ENCODE measurements at places on chromosomes 1 and 21.

DNA sequence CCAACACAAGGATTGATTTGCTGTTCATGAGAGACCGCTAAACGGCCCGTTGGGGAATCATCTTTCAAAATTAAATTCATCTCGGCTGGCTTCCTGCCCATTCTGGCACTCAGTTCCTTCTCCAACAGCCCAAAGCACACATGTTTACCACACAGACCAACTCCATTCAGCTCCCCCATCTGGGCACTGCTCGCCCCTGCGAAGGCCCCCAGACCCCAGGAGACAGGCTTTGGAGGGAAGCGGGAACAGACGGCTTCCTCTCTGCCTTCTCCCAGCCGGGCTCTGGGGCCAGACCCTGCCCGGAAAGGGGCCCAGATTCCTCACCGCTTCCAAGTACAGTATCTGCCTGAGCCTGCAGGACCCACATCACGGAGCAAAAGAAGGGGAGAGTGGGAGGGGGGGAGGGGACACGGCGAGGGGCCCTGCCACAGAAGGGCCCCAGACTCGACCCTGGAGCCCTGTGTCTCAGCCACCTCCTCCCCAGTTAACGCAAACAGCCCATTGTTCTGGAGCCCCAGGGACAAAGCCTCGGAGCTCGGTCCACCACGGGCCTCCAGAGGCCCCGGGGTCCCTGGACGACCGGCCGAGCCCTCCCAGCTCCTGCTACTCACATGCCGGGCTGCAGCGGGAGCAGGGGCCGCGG is 660 bp downstream of the MEGF6 start:
- DNase-seq: no peak

DNA sequence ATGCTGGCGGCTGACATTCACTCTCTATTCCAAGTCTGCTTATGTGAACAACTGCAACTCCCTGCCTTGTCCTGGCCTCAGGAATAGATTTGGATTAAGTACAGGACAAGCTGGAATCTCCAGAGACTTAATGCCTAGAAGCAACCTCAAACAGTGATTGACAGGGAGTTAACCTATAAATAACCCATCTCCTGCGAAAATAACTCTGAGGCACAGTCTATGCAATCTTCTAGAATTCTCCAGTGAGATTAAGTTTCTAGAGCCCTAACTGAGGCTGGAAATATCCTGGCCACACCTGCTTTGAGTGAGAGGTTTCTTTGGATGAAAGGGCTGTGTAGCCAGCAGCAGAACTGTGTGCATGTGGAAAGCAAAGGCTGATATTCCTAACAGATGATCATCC is 25.3 kb upstream of the ATP1A1 start:
- DNase-seq: no peak

- no peak for DNase-seq
Measured at GRCh38 chr1:9853249-9853595, 29.5 kb upstream of the CLSTN1 start.

DNA sequence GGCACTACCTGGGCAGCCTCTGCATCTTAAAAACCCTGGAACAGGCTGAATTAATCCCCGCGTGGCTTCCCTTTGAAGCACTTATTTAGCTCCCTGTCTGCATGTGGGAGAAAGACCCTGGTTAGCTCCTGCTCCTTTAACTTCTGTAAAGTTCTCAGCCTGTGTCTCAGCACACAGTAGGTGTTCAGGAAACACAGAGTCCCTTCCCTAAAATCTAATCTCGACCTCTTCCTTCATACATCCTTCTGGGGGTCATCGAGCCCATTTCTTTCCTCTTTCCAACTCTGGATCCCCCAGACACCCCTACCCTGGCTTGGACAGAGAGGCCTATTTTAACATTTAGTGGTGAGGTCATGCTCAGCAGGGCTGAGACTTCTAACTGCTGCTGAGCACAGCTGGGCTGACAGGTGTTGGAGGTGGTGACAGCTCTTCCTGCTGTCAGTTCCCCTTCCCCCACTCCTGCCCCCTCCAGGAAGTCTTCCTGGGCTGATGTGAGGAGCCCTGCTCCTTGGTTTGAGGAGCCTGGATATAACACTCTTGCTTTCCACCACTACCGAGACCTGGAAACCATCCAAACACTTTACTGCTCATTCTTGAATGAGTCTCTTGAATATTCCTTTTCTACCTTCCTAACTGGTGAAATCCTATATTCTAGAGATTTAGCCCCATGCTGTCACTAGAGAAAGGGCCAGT is 5.3 kb downstream of the E2F2 start:
- no peak for DNase-seq

- DNase-seq: no peak
Measured at GRCh38 chr1:30775433-30775975, 17.9 kb upstream of the LAPTM5 start.

DNA sequence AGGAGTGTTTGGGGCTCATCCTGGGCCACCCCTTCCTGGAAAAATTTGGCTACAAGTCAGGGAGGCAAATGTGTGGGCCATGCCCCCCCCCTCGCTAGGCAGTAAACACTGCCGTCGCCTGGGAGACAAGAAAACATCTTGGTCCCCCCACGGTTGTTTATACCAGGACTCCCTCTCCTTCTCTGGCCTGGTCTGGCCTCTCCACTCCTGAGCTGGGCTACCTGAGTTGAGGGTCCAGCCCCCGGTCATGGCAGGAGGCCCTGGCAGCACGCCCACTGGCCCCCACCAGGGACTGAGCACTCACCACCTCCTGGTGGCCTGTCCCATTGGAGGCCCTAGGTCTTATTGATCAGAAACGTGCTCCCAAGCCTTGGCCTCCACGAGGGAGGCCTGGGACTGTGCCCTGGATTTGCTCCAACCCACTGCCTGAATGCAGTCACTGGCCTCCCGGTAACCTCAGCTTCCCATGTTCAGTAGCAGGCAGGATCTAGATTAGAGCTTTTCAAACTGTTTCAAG is 15.8 kb downstream of the KCNQ4 start:
- no peak for DNase-seq

- DNase-seq: no peak
Measured at GRCh38 chr1:11729498-11730428, 6.2 kb upstream of the AGTRAP start.

DNA sequence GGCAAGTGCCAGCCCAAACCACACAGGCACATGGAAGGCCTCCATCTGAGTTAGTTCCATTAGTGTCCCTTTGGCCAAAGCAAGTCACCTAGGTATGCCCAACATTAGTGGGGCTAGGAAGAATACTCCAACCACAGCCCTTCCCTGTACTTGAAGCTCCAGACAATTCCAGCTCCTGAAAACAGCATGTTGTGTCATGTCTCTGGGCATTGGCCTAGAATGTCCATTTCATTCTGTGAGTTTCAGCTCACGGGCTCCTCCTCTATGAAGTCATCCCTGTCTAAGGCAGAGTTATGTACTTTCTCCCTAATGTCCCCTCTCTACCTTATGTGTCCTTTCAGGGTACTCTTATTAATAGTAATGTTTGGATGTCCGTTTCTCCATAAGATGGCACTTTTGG is 96.5 kb upstream of the SPATA6 start:
- DNase-seq: no peak

DNA sequence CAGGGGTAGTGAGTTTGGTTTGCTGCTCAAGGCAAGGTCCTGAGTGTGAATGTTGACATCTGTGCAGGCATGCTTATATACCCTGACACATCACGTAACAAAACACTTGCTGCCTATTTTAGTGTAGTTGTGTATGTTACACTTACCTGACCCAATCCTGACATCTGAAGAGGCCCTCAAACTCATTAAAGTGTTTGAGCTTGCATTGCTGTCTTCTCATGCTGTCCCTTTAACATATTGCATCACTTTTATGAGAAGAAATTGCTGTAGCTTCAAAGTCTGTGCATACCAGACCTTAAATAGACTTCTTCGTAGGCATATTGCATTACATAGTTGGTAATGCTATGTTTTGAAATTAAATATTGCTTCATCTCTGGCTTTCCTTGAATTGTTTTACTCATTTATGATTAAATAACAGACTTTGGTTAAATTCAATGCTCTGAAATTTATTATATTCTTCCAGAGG is at the start of gene KRTAP19-3:
TSS of gene KRTAP19-3 (minus strand) at position 51 of the 466 bp plus-strand sequence. CDS start 56 bp downstream, outside the sequence.
- no peak for DNase-seq

DNA sequence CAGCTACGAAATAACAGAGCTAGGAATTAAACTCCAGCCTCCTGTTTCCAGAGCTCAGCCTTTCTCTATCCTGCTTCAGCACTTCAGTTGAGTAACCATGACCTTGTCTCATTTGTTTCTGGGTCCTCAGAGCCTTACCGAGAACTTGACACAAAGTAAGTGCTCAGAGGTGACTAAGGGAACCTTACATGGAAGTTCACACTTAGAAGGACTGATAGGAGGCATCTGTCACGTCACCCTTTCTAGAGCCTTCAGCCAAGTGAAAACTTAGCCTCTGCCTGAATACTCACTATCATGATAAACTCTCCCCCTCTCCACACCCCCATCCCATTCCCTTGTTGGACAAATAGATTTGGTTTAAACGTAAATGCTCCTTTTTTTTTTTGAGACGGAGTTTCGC is 9.8 kb upstream of the LUZP1 start:
- DNase-seq: no peak

GRCh38 chr1:185108321-185108720 is 48.4 kb downstream of the TRMT1L start:
- no peak for DNase-seq

DNA sequence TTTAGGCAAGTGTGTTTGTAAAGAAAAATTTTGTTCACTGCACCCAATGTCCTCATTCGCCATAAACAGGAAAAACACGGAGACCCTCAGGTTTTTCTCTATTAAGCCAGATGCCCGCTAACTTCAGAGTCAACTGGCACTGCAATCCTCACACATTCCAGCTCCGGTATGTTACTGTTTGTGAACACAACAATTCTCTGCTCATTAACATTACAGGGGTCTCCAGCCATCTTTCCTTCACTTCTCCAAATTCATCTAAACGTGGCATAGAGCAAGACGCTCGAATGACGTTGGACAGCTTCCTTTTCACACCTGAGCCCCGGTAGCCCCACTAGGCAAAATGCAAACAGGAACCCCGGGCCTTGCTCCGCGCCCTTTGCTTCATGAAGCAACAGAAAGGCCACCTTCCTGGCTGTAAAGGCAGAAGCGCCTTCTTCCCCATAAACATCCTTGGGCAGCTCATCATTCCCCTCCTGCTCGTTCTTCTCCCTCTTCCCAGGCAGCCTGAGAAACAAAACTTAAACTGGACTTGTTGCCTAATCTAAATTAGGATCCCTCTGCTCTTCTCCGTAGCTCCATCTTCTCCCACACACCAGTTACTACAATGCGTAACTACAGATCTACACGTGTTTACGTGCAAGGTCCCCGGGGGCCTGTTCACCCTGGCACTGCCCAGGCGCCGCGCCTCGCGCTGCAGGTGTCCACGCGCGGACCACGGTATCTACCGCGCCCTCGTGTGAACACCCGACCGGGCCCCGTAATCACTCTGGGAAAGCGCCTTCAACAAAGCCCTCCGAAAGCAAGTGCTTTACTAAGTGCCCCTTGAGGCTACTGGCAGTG is 1.2 kb downstream of the LBR start:
- DNase-seq: peak; percentile 16

DNA sequence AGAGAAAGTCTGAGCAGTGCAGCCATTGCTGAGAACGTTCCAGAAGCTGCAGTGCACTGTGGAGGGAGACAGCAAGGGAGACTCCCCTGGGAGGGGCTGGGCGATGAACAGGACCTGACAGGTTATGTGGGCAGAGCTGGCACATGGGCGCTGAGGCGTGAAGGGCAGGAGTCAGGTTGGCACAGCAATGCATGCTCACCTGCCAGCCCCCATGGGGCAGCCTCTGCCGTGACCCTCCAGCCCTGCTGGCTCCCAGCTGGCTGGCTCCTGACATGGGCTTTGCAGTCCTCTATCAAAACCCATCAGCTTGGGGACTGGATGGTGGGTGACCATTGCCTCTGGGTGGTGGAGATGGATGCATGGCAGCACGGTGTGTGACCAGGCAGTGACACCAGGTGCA is 300.3 kb downstream of the CAMTA1 start:
- DNase-seq: no peak

DNA sequence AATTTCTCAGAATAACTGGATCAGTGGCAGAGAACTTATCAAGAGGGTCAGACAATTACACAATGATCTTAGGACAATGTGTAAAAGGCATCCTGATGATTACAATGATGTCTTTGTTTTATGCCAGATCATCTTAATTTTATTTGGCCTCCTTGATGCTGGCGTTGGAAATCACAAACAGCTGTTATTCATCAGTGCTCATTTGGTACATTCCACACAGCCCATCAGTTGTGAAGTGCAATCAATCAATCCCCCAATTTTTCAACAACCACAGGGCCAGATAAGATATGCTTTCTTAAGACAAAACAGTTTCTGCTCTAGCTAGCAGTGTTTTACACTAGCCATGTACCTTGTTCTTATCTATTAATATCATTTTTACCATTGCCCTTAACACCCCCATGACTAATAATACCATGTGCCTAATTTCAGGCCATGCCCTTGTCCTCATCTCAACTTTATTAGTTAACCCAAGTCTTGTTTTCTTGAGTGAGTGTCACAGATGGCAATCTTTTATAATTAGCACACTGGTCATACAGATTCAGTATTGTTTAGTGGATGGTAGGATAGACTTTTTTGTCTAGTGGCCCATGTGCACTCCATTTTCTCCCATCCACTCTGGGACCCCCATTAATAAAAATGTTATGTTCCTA is 40.8 kb upstream of the COL24A1 start:
- DNase-seq: no peak

DNA sequence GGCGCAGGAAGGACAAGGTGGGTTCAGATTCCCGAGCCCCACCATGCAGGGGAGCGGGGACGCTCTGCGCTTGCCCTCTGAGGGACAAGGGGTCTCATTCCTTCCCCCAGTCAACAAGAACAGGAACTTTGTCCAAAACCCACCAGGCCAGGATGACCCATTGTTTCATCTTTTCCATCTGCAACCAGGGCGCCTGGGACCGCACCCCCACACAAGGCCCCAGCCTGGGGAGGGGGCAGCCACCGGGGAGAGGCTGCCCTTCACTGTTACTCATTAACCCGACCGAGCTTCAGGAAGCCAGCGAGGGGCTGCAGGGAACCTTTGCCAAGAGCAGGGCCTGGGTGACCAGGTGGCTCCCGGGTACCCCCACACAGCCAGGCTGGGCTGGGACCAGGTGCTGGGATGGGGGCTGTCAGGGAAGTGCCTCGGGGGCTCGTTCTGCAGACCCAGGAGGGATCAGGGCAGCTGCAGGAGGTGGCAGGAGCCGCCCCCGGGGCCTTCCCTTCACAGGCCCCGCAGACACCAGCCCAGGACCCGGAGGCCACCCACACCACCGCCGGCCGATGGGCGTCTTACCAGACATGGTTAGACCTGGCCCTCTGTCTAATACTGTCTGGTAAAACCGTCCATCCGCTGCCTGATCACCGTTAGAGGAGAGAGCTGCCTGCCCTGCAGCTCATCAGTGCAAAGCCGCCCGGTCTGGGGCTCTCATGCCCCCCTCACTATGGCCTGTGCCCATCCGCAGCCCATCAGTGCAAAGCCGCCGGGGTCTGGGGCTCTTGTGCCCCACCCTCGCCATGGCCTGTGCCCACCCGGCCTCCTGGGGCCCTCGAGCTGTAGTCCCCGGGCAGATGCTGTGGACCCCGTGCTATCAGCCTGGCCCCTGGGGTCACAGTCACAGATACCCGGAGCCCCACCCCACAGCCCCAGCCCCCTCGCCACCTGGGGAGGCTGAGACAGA is 4.9 kb upstream of the TTLL10 start:
- DNase-seq: no peak

GRCh38 chr1:5466487-5466886 is 525.7 kb downstream of the NPHP4 start:
- no peak for DNase-seq
